GM06990 (cell line): ENCODE measurements at places on chromosomes 13 and 19.
A peak's percentile ranks its signal among the peaks of the same experiment; 100 is the strongest.

DNA sequence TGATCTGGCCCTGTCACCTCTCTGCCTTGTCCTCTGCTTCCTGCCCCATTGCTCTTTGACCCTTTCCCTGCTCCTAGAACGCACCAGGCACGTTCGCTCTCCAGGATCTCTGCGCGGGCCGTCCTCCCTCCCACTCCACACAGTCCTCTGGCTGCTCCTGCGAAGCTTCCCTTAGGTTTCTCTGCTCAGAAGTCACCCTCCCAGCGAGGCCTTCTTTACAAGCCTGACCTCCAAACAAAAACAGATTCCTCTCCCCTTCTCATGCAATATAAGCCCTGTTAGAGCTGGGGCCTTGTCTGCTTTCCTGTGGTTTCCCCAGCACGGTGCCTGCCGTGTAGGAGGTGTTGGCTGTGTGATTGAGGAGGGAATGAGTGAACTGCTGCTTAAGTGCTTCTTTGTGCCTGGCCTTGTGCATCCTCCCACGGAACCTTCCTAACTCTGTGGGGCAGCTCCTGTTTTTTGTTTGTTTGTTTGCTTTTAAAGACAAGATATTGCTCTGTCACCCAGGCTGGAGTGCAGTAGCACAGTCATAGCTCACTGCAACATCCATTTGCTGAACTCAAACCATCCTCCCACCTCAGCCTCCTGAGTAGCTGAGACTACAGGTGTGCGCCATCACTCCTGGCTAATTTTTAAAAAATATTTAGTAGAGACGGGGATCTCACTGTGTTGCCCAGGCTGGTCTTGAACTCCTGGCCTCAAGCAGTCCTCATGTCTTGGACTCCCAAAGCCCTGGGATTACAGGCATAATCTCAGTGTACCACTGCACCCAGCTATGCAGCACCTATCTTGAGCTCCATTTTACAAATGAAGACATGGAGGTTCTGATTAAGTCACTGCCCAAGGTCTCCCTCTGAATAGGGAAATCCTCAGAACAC is 82.0 kb downstream of the SIPA1L3 start:
- DNase-seq: no peak

GRCh38 chr13:23643338-23644125 is 73.3 kb downstream of the TNFRSF19 start:
- no peak for DNase-seq

DNA sequence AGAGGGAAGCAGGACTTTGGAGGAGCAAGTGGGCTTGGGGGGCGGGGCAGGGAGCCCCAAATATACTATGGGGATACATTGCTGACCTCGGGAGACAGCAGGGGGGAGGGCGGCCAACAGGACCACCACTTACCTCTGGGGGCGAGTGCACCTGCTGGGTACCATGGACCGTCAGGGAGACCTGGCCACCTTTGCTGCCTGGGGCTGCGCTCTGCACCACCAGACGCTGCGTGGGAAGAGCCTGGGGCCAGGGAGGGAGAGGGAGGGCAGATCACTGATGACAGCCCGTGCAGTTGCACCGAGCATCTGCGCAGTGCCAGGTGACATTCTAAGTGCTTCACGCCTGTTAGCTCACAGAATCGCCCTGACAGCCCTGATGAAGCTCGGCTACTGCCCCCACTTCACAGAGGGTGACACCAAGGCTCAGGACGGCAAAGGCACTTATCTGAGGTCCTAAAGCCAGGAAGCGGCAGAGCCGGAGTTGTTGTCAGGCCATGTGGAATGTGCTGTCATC is 24.1 kb downstream of the RFX1 start:
- DNase-seq: no peak

GRCh38 chr13:49521224-49521623 is 25.5 kb downstream of the PHF11 start:
- no peak for DNase-seq

DNA sequence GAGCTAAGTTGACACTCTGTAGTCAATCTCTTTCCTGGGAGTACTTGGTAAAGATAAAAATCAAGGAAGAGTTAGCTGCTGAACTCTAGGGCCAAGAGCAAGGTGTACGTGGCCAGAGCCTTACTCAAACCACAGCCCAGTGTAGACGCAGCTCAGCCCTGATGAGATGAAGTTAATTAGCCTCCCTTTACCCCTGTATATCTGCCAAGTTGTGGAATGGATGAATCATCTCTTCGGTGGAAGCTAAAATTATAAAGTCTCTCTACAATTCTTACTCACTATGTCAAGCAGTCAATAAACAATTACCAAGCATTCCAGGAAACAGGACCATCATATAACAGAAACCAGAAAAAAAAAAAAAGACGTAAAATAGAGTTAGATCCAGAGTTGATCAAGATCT is 146.9 kb upstream of the UFM1 start:
- no peak for DNase-seq

DNA sequence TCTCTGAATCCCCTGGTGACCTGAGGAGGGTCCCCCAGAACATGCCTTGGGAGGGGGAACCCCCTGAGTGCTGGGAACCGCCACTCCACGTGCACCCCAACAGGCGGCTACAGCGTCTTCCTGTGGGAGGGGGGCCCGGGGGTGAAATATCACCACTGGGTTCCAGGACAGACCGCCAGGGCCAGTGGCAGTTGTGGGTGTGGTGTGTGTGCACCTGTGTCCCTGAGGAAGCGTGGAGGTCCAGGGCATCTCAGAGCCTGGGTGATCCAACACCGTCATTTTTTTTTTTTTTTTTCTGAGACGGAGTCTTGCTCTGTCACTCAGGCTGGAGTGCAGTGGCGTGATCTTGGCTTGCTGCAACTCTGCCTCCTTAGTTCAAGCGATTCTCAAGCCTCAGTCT is 4.2 kb downstream of the ADGRE5 start:
- DNase-seq: peak; percentile 58

DNA sequence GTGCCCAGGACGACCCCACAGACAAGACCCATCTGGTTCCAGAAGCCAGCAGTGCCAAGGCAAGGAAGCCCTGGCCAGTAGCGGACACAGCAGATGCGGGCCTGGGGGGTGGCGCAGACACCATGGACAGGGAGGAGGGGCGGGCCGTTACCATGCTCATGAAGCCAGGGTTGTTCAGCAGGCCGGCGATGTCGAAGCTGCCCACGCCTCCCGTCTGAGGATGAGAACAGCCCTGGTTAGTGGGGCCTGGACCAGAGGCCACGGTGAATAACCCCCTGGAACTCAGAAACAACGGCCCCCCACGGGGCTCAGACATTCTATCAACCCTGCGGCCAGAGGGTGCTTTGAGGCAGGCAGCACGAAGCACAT is 21.5 kb upstream of the SLC39A3 start:
- no peak for DNase-seq

DNA sequence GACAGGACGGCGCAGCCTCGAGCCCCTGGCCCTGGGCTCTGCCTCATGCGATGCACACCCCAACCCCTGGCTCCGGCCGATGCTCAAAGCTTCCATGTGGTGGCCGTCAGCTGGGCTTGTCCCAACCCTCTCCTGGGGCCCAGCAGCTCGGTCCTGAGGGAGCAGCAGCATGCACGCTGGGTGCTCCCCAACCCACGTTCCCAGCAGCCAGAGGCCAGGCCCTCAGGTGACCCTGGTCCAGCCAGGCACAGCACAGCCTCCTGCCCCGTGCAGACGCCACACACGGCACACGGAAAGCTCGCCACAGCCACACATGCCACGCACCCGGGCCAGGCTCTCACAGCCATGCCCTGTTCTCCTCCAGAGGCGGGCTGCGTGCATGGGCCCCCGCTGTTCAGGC is 60.7 kb downstream of the IER2 start:
- no peak for DNase-seq

GRCh38 chr19:53782698-53783097 is 41.4 kb downstream of the NLRP12 start:
- DNase-seq: no peak

GRCh38 chr19:18452386-18452785 is 14.5 kb upstream of the ISYNA1 start:
- DNase-seq: no peak
